ENCODE measurements at places on chromosomes 3 and 15.
A peak's percentile ranks its signal among the peaks of the same experiment; 100 is the strongest.

GRCh38 chr3:20516311-20516710 lies 330.3 kb upstream of the SGO1 start:
- H3K27me3 ChIP-seq, result no peaks in the 10 kb centered on the region
- H3K4me3 ChIP-seq, result no peak overlapping the region
- DNase-seq, result no peak
- no peaks in the 10 kb centered on the region for H3K36me3 ChIP-seq
- H3K27ac ChIP-seq, result no peak overlapping the region

GRCh38 chr3:72582211-72582878 lies 265.9 kb downstream of the SHQ1 start:
- H3K4me3 ChIP-seq, result no peak overlapping the region
- H3K4me1 ChIP-seq, result no peaks in the 10 kb centered on the region
- no peaks in the 10 kb centered on the region for H3K36me3 ChIP-seq
- H3K27ac ChIP-seq, result no peak overlapping the region
- no peak for DNase-seq

DNA sequence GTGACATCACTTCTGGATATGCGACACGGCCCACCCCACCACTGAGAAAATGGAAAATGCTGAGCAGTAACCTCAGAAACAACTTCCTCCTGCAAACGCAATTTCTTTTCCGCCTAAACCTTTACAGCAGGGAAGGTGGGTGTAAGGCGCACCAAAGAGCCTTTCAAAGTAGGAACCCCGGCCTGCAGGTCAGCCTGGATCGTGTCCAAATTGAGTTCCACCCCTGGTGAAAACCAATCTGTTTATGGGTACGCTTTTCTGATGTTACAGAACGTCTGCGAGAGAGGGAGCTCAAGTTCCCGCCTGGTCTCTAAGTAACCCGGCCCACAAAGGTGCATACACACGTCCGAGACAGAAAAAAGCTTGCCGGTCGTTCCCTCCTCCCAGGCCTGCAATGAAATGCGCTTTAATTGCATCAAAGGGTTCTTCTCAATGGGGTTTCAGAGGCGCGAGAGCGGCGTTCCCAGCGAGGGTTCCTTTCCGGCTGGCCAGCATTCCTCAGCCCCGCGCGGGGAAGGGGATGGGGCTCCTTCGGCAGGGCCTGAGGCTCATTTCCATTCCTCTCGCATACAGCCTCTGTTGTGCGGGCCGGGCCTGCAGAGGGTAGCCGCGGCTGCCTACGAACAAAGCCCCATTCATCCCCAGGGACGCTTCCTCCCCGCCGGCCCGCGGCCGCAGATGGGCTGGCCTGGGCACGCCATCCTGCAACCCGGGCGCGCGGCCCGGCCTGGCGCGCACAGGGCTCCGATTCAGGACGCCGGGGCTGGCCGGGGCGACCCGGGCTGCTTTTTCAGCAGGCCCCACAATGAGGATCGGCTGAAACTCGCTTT lies 138.1 kb downstream of the TMCO5A start:
- H3K27ac ChIP-seq, result peak overlapping the region; percentile 94
- no peaks in the 10 kb centered on the region for H3K27me3 ChIP-seq
- no peaks in the 10 kb centered on the region for H3K36me3 ChIP-seq
- peak; percentile 84 for DNase-seq

DNA sequence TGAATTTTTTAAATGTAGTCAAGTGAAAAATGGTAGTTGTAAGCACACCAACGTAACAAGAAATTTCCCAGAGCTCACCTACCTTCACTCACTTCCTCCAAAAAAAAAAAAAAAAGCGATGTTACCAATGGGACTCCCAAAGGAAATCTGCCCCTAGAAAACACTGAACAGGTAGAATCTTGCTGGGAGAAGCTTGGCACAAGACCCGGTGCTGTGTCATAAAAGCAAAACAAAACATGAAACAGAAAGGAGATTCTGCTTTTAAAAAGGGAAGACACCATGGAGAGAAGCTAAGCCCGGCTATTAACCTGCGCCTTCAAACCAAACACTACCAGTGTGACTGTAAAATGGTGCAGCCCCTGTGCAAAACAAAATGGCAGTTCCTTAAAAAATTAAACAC lies 40.5 kb downstream of the PGPEP1L start:
- H3K36me3 ChIP-seq, result no peaks in the 10 kb centered on the region
- H3K27ac ChIP-seq, result no peak overlapping the region
- no peaks in the 10 kb centered on the region for H3K4me1 ChIP-seq
- DNase-seq, result no peak
- H3K27me3 ChIP-seq, result no peaks in the 10 kb centered on the region
- H3K4me3 ChIP-seq, result no peak overlapping the region

GRCh38 chr3:153768561-153769469 lies 352.4 kb upstream of the ARHGEF26 start:
- no peaks in the 10 kb centered on the region for H3K36me3 ChIP-seq
- no peaks in the 10 kb centered on the region for H3K27me3 ChIP-seq
- no peak overlapping the region for H3K27ac ChIP-seq
- H3K4me3 ChIP-seq, result no peak overlapping the region

Data from upper lobe of right lung (tissue), 1 donor.